Stimulated activated CD8-positive, alpha-beta memory T cell treated with anti-CD3 and anti-CD28 coated beads, Interleukin-7, amount 100 ng/mL, for 48 hours (primary cell): ENCODE measurements at places on chromosomes 4 and X.

- DNase-seq = no peak
Observed at GRCh38 chr4:168724243-168724642, 227.4 kb downstream of the PALLD start.

- DNase-seq = no peak
Observed at GRCh38 chr4:69546134-69546765, 50.5 kb upstream of the UGT2B4 start.

GRCh38 chr4:90127223-90127705 lies at the start of gene CCSER1:
CCSER1 (plus strand) TSS chr4:90127394.
- no peak for DNase-seq

DNA sequence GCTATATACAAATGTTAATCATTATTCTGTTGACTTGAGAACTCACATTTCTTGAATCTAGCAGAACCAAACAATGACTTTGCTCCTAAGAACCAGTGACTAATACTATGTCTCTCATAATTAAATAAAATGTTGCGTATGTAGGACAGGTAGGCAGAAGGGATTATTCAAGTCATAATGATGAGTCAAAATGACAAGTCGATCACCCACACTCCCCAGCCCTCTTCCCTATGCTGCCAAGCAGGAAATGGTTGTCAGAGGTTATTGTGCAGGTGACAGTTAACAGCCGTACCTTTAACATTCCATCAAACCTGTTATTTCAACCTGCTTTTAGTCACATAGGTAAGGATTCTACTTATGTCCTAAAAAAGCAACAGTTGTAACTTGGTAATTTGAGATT lies 22.0 kb upstream of the STK26 start:
- DNase-seq = no peak

- DNase-seq = no peak
Observed at GRCh38 chr4:125539691-125540090, 224.9 kb downstream of the FAT4 start.

DNA sequence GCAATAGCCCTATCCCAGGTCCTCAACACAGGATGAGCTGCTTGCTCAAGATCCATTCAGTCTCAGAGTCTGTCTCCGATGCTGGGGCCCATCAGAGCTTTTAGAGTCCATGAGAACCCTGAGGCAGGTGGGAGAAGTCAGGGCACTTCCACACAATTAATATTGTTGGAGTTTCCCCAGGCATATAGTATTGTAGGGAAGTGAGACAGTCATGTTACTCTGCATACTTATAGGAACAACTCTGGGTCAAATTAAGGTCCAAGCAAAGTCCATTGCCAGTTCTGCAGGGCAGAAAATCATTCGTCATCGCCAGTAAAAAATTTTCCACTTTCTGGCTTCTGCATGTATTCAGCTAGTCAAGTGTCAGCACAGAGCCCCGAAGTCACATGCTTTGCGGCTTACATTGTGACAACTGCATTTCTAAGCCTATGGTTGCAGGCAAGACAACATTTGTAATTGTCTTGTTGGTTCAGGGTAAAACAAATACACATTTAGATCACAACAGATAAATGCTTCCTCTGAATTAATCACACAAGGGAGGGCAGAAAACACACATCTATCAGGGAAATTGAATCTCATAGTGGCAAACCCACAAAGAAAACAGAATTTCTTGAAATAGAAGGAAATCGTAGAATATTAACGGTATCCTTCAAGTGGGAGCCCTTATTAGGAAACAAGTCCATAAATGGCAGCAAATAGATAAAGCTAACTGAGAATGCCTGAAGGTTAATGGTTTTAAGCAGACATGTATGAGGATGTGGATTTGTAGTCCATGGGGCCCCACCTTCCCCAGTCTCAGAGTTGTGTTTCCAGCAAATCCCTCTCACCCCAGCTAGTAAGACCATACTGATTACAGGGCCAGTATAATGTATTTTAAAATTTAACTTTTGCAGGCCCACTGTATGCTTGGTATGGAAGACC lies 412.1 kb upstream of the RASGEF1B start:
- no peak for DNase-seq

- DNase-seq = no peak
Observed at GRCh38 chrX:78595901-78596502, 63.1 kb downstream of the RTL3 start.

GRCh38 chr4:103493450-103494159 lies 226.2 kb downstream of the TACR3 start:
- no peak for DNase-seq

- no peak for DNase-seq
Observed at GRCh38 chr4:26141911-26142638, 178.7 kb upstream of the RBPJ start.

- DNase-seq = no peak
Observed at GRCh38 chr4:106986486-106986885, 49.6 kb downstream of the DKK2 start.

GRCh38 chr4:165199722-165200121 lies 7.6 kb upstream of the KLHL2 start:
- no peak for DNase-seq

DNA sequence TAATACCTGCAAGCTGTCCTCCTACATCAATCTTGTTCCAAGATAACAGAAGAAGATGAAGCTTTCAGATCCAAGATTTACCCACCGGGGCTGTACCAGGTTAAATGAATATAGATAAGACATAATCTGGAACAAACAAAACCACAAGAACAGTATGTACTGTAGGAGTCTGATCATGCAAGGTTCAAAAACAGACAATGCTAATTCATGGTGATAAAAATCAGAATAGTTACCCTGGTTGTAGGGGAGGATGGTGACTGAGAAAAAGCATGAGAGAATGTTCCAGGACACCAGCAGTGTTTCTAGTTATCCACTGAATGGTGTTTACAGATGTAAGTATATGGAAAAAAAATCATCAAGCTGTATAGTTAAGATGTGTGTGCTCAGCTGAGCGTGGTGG lies 211.6 kb upstream of the TBL1X start:
- no peak for DNase-seq

DNA sequence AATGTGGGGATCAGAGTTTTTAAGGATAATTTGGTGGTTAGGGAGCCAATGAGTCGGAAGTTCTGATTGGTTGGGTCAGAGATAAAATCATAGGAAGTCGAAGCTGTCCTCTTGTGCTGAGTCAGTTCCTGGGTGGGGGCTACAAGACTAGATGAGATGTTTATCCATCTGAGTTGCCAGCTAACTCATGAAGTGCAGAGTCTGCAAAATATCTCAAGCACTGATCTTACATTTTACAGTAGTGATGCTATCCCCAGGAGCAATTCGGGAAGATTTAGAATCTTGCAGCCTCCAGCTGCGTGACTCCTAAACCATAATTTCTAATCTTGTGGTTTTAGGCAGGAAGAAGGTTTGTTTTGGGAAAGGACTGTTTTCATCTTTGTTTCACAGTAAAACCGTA lies 565.8 kb upstream of the SPANXN1 start:
- DNase-seq = no peak

GRCh38 chrX:10744007-10744406 lies 123.6 kb upstream of the MID1 start:
- no peak for DNase-seq

DNA sequence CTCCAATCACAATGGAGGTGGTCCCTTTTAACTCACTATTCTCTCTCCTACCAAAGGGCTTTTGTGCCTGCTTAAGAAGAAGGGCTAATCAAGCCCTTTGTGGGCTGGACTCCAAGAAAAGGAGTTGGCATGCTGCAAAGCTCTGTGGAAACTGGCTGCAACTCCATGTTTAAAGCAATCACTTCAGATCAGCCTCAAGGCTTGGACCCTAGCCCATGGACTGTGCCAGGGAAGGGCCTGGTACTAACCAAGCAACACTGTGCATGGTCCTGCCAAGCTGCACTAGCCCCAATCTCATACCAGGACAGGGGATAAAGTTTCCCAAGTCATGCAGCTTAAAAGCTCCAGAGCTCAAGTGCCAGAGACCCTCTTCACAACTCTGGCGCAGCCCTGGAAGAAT lies 86.7 kb downstream of the ATP8A1 start:
- no peak for DNase-seq

- no peak for DNase-seq
Observed at GRCh38 chrX:12693754-12694153, 97.5 kb upstream of the PRPS2 start.

GRCh38 chr4:138056541-138056940 lies 185.6 kb downstream of the SLC7A11 start:
- no peak for DNase-seq

DNA sequence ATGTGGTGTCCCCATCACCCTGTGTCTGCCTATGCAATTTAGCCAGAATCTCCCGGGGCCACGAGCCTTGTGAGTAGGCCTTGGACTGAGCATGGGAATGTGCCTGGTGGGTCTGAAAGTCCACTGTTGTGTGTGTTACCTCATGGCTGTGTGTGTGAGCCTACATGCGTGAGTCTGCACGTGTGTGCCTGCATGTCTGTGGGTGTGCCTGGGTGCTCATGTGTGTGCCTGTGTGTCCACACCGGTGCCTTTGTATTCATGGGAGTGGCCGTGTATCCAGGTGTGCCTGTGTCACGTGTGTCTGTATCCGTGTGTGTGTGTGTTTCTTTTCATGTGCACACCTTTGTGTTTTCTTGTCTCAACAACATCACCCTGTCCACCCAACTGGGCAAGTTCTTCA lies 14.2 kb downstream of the ATP5ME start:
- DNase-seq = no peak

DNA sequence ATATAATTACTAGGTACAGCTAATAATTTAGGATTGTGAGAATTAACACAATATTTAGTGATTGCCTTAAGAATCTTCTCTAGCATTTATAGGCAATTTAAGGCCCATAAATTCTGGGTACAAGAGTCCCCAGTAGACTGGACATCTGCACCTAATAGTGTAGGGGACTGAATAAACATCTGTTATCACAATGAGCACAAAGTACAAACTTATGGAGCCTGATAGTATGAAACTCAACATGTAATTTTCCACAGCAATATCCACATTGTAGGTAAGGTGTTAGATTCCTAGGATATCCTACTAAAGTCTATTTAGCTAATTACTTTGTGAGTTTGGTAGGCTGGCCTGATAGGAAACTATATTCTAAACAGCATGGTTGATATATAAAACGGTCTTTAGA lies 178.3 kb downstream of the FAM13A start:
- DNase-seq = no peak

- no peak for DNase-seq
Observed at GRCh38 chr4:122636697-122637096, 15.8 kb upstream of the IL21 start.

DNA sequence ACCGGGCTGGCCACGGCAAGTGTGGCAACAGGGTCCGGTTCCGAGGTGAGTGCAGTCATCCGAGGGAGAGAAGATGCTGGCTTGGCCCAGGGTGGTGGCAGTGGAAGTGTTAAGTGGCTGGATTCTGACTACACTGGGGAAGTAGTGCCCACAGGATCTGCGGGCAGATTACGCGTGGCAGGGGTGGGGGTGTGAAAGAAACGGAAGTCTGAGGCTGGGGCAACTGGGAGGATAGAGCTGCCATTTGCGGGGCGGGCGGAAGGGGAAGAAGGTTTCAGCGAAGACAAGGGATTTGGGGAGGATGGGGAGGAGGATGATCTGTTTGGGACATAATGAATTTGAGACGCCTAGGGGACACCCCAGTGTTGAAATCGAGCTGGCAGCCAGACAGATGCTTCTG lies 5.3 kb downstream of the RS1 start:
- no peak for DNase-seq

DNA sequence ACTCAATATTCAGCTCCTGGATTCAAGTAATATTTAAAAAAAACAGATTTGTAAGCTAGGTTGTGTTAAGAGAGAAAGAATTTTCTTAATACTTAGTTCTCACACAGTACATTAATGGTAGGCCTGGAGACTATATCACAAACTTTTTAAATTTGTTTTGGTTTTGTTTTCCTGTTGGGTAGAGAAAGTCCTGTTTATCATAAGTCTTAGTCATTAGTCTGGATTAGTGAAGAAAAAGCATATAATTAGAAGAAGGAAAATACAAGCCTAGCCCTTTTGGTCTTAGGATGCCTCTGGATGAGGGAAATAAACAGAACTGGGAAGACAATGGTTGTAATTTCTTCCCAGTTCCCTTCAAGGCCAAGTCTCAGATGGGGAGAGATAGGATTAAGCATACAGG lies 163.6 kb downstream of the ADAMTS3 start:
- DNase-seq = no peak

DNA sequence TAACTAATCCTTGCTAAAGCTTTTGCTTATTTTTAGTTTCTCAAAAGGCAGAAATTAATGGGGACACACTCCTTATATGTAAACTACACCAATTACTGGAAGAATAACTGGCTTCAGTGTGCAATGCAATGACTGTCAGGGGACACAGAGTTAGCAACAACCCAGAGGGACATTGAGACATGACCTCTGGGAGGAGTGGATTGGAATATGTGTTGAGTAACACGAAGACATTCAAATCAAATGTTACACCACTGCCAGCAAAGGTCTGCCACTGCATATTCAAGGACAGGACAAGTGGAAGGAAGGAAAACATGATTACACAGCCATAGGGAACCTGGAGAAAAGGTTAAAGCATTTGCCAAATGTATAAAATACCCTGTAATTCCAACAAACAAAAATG lies 240.1 kb upstream of the FSTL5 start:
- no peak for DNase-seq

DNA sequence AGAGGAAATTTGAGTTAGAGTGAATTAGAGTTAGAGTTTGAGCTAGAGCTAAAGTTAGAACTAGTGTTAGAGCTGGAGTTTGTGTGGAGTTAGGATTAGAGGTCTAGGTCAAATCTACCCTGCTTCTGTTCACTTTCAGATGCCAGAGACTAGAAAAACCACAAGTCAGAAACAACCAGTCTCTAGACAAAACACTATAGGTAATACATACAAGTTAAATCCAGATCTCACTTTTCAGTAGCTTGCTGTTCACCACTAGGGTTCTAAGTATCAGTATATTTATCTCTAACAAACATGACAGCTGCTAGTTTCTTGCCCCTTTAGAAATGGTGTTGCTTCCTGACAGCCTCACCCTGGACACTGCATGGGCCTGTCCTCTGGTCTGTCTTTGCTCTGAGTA lies 300.7 kb downstream of the ARAP2 start:
- no peak for DNase-seq

DNA sequence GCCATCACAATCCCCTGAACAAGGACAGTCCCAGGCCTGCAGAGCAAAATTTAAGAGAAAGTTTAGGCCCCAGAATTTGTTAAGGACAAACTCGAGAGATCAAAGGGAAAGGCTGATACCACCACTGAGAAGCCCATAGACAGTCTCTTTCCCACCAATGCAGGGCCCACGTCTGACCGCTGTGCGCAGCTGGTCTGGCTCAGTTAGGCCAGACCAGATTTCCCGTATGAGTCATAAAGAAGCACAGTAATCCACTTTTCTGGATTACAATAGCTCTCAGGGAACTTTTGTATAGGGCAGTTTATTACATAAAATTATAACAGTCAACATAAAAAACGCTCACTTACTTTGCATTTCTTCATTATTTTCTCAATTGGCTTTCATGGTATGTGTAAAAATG lies 259.5 kb downstream of the RCHY1 start:
- no peak for DNase-seq

- no peak for DNase-seq
Observed at GRCh38 chr4:60088807-60089486, 1111.2 kb upstream of the ADGRL3 start.

- no peak for DNase-seq
Observed at GRCh38 chr4:155956461-155956860, 2.8 kb upstream of the CTSO start.

- DNase-seq = no peak
Observed at GRCh38 chr4:66750273-66750672, 795.0 kb downstream of the CENPC start.
